Uterus (tissue), 4 donors: ENCODE measurements at places on chromosomes 1 and 21. TPM values are rescaled to one million over a fixed set of nuclear protein-coding genes. Genes with fewer than 3 reads are reported as not detected.

- H3K27ac ChIP-seq: no peak overlapping the region
- H3K36me3 ChIP-seq: no peaks in the 10 kb centered on the region
- no peak for DNase-seq
- no peak overlapping the region for H3K4me3 ChIP-seq
These were observed 9.4 kb downstream of the CNR2 start for GRCh38 chr1:23903754-23904153.

The RGS7 gene
- not detected for total RNA-seq

The LCE1B gene
- total RNA-seq: not detected

- H3K36me3 ChIP-seq: no peaks in the 10 kb centered on the region
- no peak overlapping the region for H3K27ac ChIP-seq
- H3K27me3 ChIP-seq: no peaks in the 10 kb centered on the region
- DNase-seq: no peak
These were observed 112.1 kb downstream of the HMGB4 start for GRCh38 chr1:33975961-33976360.

DNA sequence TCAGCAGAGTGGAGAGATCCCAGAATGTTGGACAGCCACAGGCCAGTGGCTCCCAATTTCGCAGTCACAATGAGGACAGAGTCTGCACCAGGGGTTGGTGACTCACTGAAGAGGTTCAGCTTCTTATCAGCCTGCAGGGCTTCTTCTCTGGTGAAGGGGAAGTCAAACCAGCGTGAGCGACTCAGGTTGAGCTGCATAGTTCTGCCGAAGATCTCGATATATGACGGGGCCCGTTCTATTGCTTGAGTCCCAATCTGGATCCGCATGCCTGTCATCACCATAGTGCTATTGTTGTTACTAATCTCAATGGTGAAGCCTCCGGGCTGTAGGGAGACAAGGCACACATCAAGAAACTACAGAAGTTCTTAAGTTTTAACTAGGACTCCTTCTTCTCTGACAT is 58.5 kb downstream of the UBR4 start:
- no peaks in the 10 kb centered on the region for H3K27me3 ChIP-seq
- no peaks in the 10 kb centered on the region for H3K4me1 ChIP-seq
- H3K4me3 ChIP-seq: no peak overlapping the region
- no peaks in the 10 kb centered on the region for H3K36me3 ChIP-seq

The TMEM50A gene
- 73.3 TPM for total RNA-seq

The OBSCN gene
- total RNA-seq: 38.1 TPM

- H3K4me3 ChIP-seq: no peak overlapping the region
- H3K27me3 ChIP-seq: no peaks in the 10 kb centered on the region
- H3K4me1 ChIP-seq: no peaks in the 10 kb centered on the region
- H3K27ac ChIP-seq: no peak overlapping the region
- DNase-seq: no peak
These were observed 82.3 kb upstream of the IFFO2 start for GRCh38 chr1:19038732-19039131.

DNA sequence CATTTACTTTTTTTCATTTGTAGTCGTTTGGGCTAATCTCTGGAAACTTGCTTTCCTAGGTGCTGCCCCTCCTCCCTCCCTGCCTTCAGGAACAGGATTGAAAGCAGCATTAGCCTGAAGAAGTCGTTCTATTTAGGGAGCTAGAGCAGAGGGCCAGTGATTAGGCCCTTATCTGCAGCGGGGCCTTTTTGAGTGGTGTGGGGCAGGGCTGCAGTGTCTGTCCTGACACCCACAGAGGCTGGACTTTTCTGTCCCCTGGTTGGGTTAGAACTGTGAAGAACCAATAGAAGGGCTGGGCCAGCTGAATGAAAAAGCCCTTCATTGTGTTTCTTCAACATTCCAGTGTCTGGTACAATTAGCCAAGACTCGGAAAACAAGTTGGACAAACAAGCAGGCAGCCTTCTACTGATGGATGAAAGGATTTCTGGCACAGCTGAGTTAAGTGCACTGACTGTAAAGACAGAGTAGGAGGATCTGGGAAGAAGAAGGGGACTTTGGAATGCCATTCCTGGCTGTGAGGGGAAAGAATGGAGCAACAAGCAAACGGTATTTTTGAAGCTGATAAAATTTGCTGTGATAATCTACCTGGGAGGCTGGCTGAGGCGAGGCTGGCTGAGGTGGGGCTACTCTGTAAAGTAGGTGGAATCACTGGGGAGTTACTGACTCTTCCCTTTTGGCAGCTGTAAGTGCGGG is 9.7 kb downstream of the MACF1 start:
- H3K27me3 ChIP-seq: no peaks in the 10 kb centered on the region
- peak overlapping the region; percentile 64 for H3K27ac ChIP-seq
- peaks cover 11% of the 10 kb centered on the region for H3K4me1 ChIP-seq
- no peak for DNase-seq
- H3K4me3 ChIP-seq: no peak overlapping the region
- H3K36me3 ChIP-seq: no peaks in the 10 kb centered on the region

The LAPTM5 gene
- 6.1 TPM for total RNA-seq

- no peak for DNase-seq
- H3K4me3 ChIP-seq: peak overlapping the region; percentile 56
- peak overlapping the region; percentile 88 for H3K27ac ChIP-seq
These were observed 282 bp upstream of the SOD1 start for GRCh38 chr21:31659286-31659535.

DNA sequence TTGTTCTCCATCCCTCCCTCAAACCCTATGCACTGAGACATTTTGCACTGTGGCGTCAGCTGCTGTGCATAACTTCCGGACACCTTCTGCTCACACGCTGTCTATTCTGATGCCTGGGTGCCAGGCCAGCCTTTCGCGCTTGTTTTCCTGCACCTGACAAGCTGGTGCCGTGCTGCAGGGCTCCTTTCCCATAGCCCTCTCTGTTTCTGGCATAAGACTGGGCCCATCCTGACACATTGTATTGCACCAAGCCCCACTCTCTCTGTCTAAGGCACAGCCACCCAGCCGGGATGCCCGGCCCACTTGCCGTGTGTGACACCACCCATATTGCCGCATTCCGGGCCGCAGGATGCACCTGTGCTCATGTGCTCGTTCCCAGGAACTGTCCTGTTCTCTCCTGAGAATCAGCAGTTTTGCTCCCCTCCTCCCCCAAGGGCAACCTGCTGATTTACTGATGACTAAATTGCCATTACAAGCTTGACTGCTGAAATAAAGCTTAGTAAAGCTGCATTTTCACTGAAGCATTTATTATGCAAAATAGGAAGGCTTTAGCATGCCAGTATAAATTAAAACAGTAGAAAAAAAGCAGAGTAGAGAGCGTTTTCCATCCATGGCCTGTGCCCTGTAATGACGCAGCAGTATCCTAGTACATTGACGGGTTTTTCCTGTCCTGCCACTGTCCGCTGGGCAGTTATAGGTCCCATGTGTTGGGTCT is 88.0 kb downstream of the CD247 start:
- no peak overlapping the region for H3K4me3 ChIP-seq
- H3K36me3 ChIP-seq: no peaks in the 10 kb centered on the region
- no peaks in the 10 kb centered on the region for H3K4me1 ChIP-seq
- no peak for DNase-seq

DNA sequence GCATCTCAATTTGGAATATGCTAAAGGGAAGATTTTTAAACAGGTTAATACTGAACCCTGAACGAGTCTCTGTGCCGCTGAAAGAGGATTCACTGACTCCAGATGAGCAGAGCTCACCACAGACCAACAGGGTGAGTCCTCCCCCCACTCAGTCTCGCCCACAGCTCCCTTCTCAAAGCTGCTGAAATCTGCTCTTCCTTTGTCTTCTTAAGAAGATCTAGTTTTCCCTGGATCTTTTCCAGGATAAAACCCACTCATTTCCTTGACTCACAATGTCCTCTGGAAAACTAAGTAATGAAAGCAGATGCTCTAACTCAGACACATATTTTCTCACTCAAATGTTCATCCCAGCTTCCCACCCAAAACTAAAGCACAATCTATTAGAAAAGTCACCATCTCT is 447.0 kb upstream of the PKN2 start:
- no peak overlapping the region for H3K27ac ChIP-seq
- H3K4me3 ChIP-seq: no peak overlapping the region
- H3K27me3 ChIP-seq: no peaks in the 10 kb centered on the region
- H3K36me3 ChIP-seq: no peaks in the 10 kb centered on the region
- H3K4me1 ChIP-seq: no peaks in the 10 kb centered on the region

The ICOSLG gene
- total RNA-seq: 5.1 TPM

DNA sequence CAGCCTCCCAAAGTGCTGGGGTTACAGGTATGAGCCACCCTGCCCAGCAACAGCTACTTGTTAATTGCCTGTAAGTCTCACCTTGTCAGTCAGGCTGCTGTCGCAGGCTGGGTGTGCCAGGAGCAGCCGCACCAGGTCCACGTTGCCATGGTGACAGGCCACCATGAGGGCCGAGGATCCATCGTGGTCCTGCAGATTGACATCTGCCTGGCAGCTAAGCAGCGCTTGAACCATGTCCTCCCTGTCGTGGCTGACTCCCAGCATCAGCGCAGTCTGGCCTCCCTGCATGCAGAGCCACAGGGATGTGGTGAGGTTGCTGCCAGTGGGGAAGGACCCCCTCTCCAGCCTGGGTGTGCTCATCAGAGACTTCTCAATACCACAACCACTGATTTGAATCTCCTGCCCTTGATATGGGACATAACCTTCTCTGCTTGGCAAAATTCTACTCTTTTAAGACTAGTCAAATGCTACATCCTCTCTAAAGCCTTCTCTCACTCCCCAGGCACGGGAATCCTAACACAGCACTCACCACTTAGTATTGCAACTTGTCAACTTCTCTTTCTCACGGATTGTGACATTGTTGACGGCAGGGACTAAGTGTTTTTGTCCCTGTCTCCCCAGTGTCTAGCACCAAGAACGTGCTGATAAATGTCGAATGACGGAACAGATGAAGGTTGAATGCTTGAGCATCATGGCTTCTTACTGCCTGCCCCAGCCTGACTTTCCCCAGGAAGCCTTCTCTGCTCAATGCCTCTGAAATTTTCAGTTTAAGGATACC is 52.9 kb downstream of the L1TD1 start:
- H3K27me3 ChIP-seq: no peaks in the 10 kb centered on the region
- no peaks in the 10 kb centered on the region for H3K36me3 ChIP-seq
- no peaks in the 10 kb centered on the region for H3K4me1 ChIP-seq
- H3K4me3 ChIP-seq: no peak overlapping the region
- no peak for DNase-seq

The PRELP gene
- 77.9 TPM for total RNA-seq

DNA sequence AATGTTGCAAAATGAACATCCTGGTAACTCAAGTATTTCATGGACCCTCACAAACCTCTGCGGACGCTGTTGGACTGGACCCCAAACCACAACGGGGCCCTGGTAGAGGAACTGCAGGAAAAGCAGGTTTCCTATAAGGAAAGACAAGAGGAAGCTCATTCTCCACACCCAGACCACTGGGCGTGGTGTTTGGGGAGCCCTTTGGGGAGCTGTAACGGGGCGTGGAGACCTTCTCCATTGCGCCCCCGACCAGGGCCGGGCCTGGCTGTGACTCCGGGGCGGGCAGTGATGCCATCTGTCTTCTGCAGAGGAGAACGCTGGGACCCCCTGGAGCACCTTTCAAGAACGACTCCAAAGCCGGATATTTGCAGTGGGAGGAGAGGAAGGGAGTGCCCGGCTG is 30.0 kb upstream of the AGPAT3 start:
- no peaks in the 10 kb centered on the region for H3K27me3 ChIP-seq
- no peak overlapping the region for H3K27ac ChIP-seq
- no peaks in the 10 kb centered on the region for H3K4me1 ChIP-seq
- no peaks in the 10 kb centered on the region for H3K36me3 ChIP-seq
- no peak overlapping the region for H3K4me3 ChIP-seq

The HLX gene
- total RNA-seq: 0.26 TPM

DNA sequence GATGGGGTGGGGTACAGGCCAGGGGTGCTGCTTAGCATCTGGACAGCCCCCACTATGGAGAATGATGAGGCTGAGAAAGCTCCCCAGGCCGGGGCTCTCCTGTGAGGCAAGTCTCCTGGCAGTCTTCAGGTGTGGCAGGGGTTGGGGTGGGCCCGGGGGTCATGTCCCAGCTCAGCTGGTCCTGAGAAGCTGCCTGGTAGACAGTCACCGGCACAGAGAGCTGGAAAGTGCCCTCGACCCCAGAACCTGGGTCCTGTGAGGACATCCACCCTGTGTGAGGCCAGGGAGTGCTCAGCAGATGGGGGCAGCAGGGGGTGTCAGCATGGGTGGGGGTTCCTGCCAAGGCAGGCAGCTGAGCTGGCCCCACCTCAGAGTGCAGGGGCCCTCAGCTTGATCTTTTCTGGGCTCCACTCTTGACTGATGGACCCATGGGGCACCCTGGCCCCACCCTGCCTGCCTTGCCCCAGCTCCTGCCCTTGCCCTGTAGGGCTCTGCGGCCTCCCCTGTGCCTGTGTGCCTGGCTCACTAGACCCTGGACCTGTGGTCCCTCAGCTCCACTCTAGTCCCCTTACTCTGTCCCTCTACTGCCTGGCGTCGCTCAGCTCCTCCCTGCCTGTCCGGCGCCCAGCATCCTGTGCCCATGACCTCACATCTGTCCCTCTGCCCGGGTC is 5.8 kb downstream of the IBA57 start:
- H3K27me3 ChIP-seq: no peaks in the 10 kb centered on the region
- no peak overlapping the region for H3K27ac ChIP-seq
- no peak for DNase-seq
- H3K36me3 ChIP-seq: no peaks in the 10 kb centered on the region
- no peaks in the 10 kb centered on the region for H3K4me1 ChIP-seq

- DNase-seq: no peak
- no peaks in the 10 kb centered on the region for H3K36me3 ChIP-seq
These were observed 65.0 kb downstream of the SYT6 start for GRCh38 chr1:114088392-114089299.

The CHI3L2 gene
- 0.69 TPM for total RNA-seq

- no peaks in the 10 kb centered on the region for H3K27me3 ChIP-seq
- H3K27ac ChIP-seq: no peak overlapping the region
- no peaks in the 10 kb centered on the region for H3K4me1 ChIP-seq
- DNase-seq: no peak
These were observed 72.5 kb upstream of the DNAH14 start for GRCh38 chr1:224856973-224857372.

GRCh38 chr1:151612501-151613281 is 841 bp downstream of the SNX27 start:
- peak overlapping the region; percentile 94 for H3K4me3 ChIP-seq
- peak; percentile 48 for DNase-seq
- H3K27ac ChIP-seq: peak overlapping the region; percentile 92
- no peaks in the 10 kb centered on the region for H3K4me1 ChIP-seq
- H3K36me3 ChIP-seq: no peaks in the 10 kb centered on the region

DNA sequence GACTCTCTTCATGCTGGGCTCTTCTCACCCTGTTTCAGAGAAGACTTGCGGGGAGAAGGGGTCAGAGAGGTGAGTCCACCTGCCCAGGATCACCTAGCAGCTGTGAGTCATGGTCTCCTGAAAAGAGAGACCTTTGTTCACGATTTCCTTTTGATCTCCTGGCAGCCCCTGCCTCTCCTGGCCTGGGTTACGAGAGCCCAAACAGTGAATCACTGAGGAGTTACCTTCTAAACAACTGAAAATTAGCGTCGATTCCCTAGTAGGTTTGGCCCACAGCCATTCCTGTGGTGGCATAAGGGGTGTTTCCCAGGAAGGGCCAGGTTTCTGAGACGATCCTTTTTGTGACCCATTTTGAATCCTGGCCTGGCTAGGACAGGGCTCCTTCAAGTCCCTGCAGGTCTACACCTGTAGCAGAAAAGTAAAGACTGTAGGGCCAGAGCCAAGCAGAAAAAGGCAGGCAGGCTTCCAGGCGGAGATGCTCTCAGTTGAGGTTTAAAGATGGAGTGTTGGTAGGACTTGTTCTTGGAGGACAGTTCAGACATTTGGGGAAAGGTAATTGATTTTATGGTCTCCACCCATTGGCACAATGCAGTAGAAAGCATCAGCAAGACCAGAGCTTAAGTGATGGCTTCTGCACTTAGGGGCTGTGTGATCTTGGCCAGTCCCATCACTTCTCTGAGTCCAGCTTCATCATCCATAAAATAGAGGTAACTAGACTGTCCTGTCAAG is 2.1 kb upstream of the PLA2G2E start:
- no peak overlapping the region for H3K27ac ChIP-seq
- H3K36me3 ChIP-seq: no peaks in the 10 kb centered on the region
- no peaks in the 10 kb centered on the region for H3K4me1 ChIP-seq
- no peak for DNase-seq
- H3K27me3 ChIP-seq: no peaks in the 10 kb centered on the region
